T-helper 1 cell (primary cell): ENCODE measurements at places on chromosomes 16 and 17.

DNA sequence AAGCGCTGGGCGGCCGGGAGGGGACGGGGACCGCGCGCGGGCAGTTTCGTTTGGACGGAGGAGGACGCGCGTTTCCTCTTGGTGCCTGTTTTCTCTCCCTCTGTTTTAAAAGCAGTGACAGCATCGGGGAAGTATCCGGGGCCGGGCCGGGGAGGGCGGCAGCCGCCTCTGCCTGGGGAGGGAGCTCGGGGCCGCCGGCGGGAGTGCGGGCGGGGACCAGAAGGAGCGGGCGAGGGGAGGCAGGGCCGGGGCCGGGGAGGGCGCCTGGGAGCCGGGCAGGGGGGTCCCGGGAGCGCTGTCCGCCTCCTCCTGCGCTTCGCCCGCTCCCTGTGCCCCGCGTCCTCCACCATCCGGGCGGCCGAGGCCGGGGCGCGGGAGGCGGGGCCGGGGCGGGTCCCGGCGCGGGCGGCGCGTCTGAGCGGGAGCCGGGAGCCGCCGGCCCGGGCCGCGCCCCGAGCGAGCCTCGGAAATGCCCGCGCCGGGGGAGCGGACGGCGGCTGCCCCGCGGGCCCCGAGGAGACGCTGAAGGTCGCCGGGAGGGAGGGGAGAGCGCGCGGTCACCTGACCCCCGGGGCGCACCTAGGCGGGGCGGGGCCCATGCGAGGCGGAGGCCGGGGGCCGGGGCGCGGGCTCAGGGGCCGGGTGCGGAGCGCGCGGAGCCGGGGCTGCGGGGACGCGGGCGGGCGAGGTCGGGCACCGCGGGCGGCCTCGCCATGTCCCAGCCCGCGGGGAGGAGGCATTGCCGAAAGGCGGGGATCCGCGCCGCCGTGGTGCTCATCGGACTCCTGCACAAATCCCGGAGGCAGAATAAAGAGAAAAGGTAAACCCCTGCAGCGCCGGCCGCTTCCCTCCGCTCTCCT, 57.3 kb downstream of the RAP1GAP2 start:
- DNase-seq, result peak; percentile 24

- no peak for DNase-seq
Observed at GRCh38 chr17:50593321-50593720, 32.8 kb downstream of the CACNA1G start.

- DNase-seq, result no peak
Observed at GRCh38 chr17:3894188-3894587, 1.3 kb upstream of the CAMKK1 start.

DNA sequence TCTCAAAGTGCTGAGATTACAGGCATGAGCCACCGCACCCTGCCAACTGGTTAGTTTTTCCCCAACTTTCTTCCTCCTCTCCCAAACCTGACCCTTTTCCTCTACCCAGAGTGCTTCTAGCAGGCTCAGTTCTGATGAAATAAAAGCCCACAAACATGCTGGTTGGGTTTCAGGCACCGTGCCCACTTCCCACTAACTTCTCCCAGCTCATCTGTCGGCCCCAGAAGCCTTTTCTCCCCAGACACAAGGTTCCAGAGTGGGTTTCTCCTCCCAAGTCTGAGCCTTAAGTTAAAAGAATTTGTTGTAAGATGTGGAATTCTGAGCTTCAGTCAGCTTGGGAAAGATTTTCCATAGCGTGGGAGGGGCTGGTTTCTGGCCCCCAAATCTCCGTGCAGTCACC, 11.5 kb upstream of the SCN4A start:
- DNase-seq, result no peak

- no peak for DNase-seq
Observed at GRCh38 chr16:89050868-89051311, 42.8 kb upstream of the ACSF3 start.

GRCh38 chr17:62628831-62629555, 1.5 kb downstream of the MRC2 start:
- no peak for DNase-seq

DNA sequence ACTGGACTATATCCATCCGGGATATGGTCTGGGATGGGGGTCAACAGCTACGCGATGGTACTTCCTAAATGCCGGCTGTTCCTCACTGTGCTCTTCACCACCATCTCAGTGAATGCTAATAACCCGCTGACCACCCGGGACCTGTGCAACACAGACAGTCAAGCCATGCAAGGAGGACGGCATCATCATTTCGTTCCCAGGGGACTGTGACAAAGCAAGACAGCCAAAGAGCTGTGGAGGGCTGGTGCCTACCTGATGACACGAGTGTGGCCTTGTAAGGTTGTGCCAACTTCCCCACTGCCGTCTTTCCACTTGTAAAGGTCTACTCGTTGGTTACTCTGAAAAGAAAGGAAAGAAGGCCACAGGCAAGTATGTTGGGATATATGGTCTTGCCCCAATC, 33.7 kb downstream of the WDR59 start:
- DNase-seq, result no peak

DNA sequence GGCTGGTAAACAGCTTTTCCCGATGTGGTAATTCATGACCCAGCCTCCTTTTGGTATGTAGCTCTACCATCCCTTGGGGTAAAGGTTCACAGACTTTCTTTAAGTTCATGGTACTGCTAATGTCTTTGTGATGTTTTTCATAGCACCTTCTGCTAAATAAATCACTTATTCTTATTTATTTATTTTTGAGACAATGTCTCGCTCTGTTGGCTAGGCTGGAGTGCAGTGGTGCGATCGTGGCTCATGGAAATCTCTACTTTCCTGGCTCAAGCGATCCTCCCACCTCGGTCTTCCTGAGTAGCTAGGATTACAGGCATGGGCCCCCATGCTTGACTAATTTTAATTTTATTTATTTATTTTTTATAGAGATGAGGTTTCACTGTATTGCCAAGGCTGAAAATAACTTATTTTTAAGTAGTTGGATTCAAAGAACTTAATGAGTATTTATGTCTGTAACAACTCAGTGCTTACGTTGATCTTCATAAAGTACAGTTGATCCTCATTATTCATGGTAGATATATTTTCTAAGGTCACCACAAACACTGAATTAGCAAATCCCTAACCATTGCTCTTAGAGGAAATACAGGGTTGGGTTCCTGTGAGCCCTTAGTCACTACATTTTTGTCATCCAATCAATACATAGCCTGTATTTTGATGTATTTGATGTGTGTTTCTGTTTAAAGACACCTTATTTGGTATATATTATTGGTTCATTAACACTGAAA, 97.1 kb downstream of the SHISA9 start:
- no peak for DNase-seq

DNA sequence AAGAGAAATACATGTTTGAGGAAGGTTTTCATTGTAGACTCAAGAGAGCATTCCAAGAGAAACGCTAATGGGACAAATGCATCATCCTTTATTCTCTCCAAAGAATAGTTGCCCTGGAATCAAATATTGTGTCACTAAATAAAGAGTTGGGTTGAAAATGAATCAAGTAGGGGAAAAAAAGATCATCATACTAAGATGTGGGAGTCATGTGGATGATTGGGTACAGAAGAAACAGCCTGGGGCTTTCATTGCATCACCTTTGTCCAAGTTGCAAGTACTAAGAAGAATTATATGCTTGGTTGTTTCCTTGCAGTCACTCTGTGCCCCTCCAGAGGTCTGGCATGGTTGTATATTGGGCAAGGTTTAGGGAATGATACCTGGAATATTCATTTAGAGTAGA, 658.9 kb downstream of the TOX3 start:
- DNase-seq, result no peak

DNA sequence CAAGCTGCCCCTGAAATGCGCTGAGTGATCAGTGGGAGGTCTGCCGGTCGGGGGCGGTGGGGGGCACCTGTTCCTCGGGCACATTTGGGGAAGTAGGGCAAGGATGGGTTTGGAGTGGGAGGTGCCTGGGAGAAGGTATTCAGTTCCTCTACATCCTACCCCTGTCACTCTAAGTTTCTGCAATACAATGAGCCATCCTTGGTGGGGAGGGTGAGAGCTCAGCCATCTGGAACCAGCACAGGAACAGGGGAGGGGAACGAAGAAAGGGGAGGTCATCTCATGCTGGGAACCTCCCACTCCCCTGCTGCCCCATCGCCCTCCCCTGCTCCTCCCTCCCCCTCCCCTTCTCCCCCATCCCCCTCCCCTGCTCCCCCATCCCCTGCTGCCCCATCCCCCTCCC, 4.2 kb downstream of the DPH1 start:
- DNase-seq, result no peak

DNA sequence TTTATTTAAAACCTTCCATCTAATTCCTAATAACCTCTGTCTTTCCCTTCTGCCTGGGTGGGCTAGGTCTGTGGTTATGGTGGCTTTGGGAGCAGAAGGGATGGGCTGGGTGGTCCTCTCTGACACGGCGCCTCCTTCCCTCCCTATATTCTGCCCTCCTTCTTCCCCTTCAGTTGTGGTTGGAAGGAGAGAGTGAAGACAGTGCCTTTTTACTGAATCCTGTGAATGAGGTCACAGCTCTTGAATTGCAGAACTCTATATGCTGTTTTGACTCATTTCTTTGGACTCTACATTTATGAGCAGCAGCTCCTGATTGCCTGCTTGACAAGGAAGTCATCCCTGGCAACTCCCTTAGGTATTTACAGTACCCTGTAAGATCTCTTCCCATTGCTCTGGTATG, 256.0 kb upstream of the ELAC2 start:
- no peak for DNase-seq

GRCh38 chr17:46264456-46265198, 30.3 kb upstream of the LRRC37A start:
- peak; percentile 23 for DNase-seq

- DNase-seq, result no peak
Observed at GRCh38 chr16:7185689-7186088, 147.0 kb upstream of the RBFOX1 start.

DNA sequence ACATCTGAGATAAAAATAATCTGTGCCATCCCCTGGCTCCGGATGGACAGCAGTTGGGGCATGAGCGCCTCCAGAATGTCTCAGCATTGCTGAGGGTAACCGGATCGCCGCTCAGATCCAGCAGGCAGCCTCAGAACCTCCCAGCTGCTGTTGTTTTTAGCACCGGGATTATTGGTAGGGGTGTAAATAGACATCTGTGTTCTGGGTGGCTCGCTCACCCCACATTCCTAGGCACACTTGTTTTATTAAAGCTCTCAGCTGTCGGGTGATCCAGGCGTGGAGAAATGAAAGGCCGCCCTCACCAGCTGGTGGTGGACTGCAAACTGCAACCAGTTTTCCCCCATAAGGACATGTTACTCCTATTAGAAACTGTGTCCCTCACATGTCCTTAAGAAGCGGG, 32.1 kb downstream of the MYH3 start:
- no peak for DNase-seq

DNA sequence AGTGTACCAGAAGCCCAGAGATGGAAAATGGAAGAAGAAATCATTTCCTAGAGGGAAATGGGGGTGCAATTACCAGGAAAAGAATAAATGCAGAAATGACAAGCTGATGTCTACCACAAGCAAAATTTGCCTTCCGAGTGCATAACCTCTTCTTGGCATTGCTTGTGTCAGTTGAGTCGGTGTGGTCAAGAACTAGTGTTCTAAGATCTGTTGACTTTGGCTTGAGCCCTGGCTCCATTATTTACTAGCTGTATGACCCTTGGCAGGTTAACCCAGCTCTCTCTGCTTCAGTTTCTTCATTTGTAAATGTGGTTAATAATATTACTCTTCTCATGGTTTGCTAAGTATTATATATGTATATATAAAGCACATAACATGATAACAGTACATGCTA, 273.0 kb upstream of the IRX5 start:
- DNase-seq, result no peak

- peak; percentile 85 for DNase-seq
Observed at GRCh38 chr17:77609553-77610517, 348.7 kb upstream of the TNRC6C start.

DNA sequence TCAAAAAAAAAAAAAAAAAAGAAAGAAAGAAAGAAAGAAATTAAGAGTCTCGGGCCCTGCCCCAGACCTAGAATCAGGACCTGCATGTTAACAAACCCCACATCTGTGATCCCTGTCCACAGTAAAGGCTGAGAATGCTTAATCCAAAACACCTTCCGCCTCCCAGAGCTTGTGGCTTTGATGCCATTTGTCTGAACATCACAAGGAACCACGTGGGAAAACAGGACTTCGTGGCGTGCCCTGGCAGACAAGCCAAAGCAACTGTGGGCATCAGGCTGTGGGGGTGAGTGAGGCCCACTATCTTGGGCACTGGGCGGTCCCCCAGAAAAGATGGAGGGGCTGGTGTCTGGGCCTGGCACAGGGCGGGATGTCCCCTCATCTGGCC, 173.4 kb upstream of the CIBAR2 start:
- DNase-seq, result no peak

GRCh38 chr16:47643323-47644000, 182.3 kb downstream of the PHKB start:
- DNase-seq, result no peak

DNA sequence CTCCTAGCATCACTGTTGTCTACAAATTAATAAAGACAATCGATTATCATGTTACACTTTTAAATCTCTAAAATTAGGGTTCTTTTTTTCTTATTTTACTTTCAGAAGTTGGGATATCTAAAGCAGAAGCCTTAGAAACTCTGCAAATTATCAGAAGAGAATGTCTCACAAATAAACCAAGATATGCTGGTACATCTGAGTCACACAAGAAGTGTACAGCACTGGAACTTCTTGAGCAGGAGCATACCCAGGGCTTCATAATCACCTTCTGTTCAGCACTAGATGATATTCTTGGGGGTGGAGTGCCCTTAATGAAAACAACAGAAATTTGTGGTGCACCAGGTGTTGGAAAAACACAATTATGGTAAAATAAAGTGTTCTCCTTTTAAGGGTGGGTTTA, 2.4 kb downstream of the RAD51C start:
- no peak for DNase-seq

DNA sequence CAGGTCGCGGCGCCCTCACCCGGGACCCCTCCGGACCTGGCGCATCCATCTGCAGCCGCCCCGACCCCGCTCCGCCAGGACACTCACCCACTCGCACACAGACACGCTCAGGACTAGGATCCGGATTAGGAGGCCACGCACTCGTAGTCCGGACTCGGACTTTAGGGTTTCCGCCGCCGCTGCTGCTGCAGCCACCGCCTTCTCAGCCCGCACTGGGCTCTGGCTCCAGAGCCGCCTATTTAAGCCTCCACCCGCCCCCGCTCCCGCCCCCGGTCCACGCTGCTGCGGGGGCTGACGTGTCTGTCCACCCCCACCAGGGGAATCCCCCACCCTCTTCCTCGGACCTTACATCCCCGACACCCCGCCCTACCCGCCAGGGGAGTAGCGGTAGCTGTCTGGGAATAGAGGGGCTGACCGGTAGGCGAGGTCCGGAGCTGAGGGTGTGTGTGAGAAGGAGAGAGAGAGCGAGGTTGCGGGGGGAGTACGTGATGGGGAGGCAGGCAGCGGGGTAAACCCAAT, at the start of gene RRAD:
TSS of gene RRAD (minus strand) at position 214 of the 519 bp plus-strand sequence. CDS start 356 bp downstream, outside the sequence.
- no peak for DNase-seq
